ENCODE measurements at places on chromosomes 5 and 9.

DNA sequence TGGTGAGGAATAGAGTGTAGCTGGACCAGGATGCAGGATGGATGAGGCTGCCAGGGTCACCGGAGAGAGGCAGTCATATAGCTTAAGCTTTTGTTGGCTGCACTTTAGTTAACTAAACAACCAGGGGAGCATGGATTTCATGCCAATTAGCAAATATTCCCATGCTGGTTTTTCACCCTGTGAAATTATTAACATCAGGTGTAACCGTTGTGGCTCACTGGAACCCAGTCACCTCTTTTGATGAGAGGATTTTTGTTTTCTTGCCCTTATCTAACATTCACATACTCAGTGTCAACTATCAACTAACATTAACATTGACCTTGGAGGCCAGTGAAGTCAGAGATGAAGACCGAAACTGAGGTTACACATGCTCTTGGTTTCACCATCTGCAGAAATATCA is 97.2 kb upstream of the BASP1 start:
- DNase-seq: no peak

- DNase-seq: no peak
These were observed 55.4 kb upstream of the MIER3 start for GRCh38 chr5:57007344-57007743.

GRCh38 chr5:92633176-92633575 is 947.8 kb downstream of the NR2F1-AS1 start:
- DNase-seq: no peak

DNA sequence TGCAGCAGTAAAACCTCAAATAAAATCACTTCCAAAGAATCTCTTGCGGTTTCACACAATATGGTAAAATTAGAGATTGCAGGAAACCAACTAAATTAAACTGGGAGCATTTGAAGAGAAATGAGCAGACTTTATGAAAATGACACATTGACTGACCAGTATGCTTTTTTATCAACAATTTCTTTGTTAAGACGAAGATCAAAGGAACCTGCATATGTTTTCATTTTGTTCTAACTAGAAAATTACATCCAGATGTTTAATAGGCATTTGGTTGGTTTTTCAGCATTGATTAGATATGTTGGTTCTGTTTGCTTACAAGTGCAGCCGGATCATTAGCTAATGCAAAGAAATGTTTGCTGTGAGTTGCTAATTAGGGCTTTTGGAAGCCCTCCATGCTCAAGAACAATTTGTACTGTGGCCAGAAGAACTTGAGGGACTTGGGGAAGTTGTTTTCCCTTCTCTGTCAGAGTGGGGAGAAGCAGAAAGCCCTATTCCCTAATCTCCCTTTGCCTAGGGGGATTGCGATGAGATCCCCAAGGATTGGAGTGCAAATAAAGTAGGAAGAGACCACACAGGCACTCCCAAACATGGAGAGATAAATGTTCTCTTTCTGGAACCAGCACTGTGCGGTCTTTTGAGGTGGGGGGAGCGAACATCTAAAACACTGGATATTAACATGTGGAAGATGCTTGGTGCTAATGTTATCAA is 4.5 kb upstream of the TLE1 start:
- no peak for DNase-seq

DNA sequence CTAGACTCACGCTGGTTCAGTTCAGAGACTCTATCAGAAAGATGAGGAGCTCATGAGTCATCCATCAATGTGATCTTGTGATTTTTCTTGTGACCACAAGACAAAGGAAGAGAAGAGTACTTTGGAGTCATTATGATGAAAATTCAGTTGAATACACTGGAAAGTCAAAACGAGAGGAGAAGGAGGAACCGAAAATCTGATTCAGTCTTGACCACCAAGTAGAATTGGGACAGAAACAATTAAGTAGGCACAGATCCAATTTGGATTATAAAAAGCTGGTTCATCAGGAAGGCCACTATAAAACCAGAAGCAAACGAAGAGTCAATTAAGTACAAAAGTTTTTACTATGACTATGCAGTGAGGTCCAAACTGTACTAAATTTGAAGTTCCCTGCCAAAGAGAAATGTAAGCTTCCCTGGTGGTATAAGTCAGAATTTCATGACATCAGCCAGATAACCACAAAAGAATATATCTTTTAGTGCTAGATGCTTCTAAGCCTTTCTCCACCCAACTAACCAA is 90.9 kb downstream of the THBS4 start:
- peak; percentile 6 for DNase-seq

DNA sequence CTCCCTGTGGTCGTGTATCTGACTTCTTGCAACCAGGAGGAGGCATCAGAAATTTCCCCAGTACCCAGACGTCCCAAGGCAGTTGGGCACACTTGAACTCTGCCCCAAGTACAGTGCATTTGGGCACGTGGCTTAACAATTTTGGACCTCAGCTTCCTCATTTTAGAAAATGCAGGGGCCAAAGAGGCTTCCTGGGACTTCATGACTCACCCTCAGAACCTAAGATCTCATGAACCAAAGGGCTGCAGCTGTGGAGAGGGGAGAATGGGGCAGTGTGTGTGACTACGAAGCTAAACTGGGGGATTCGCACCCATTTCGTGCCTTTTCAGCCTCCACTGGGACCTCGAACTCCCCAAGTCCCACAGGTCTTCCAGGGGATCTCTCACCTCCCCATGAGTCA is 59.2 kb downstream of the SYK start:
- DNase-seq: no peak

DNA sequence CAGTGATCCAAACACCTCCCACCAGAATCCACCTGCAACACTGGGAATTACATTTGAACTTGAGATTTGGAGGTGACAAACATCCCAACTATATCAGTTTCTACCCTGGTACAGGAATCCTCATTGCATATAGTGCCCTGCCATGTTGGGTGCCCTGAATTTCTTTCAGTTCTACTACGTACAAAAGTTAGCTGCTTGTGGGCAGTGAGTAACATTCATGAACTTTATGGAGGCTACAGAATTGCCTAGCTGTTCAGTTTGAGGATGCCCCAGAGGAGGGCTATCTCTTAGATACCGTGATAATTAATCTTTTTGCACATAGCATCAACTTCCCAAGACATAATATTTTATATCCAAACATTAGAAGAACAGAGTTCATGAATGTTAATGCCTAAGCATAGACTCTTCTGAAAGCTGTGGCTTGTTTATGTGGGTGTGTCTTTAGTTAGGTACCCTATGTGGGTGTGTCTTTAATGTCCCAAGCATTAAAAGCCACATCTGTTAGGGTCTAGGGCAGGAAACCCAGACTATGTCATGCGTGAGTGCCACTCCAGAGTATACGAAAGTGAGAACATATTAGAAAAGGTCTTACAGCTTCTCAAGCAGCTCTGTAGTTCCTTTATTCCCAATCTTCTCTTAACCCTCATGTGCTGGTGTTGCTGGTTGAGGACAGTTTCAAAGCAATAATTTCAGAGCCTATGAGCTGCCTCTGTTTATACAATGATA is 47.0 kb upstream of the CHD1 start:
- peak; percentile 27 for DNase-seq

DNA sequence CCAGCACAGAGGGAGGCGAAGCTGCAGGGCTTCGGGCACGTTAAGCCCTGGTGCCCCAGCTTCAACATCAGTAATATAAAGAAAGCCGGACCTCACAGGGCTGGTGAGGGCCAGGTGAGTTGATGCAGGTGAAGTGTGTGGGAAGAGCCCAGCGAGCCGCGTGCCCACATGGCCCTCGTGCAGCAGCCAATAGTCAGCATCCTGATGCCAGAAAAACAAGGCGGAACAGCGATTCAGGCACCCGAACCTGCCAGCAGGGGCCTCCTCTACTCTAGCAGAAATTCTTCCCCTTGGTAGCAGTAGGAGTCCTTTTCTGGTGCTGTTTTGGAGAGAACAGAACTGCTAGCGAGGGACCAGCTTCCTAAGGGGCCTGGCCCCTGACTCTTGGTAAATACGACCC is 7.8 kb downstream of the MED10 start:
- DNase-seq: no peak

GRCh38 chr9:101148344-101148743 is 119.8 kb downstream of the PLPPR1 start:
- DNase-seq: no peak

GRCh38 chr5:87399720-87400119 is 13.0 kb downstream of the CCNH start:
- no peak for DNase-seq

GRCh38 chr5:1220831-1221230 is 4.3 kb upstream of the SLC6A18 start:
- no peak for DNase-seq

GRCh38 chr5:175548626-175549311 is 70.4 kb downstream of the SFXN1 start:
- no peak for DNase-seq

- no peak for DNase-seq
These were observed 161.6 kb upstream of the CD180 start for GRCh38 chr5:67358186-67358585.

DNA sequence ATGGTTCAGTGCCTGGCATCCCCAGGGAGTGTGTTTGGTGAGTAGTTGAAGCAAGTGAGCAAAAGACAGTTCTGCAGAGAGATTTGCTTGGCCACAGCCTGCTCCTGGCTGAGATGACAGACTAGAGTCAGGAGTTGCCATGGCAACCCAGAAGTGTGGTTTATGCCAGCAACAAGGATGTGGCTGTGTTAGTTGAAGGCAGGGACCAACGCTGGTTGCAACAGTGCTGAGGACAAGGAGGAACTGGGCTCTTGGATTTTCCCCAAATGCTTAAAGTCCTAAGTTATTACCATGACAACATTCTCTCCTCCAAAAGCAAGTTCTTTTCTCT is 2.7 kb downstream of the NXNL2 start:
- DNase-seq: peak; percentile 17

DNA sequence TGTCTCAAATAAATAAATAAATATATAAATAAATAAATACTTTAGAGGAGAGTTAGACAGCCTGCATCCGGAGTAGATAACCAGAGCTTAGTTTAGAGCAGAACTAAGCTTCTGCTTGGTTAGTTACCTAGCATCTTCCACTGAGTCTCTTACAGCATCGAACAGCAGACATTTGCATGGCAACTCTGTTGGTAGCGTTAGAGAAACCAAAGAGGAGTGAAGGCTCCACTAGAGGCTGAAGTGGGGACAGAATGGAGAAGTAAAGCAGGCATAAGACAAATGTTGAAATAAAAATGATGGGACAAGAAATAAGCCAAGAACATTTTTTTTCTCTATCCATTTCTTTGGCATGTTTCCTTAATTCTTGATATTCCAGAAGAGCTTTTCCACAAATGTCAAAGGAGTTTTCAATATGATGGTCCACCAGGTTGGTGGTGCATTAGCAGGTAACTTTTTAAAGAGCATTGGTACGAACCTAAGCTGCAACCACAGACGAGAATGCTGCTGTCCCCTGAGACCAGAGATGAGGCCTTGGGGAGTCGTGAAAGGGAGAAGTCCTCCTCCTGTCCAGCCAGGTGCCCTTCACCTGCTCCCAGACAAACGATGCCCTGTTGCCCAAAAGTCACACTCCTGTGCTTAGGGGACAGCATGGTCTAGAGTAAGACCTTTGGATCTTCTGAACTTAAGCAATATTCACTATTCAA is 438.3 kb downstream of the DIRAS2 start:
- no peak for DNase-seq

GRCh38 chr9:125996791-125997190 is 249.6 kb downstream of the PBX3 start:
- no peak for DNase-seq

DNA sequence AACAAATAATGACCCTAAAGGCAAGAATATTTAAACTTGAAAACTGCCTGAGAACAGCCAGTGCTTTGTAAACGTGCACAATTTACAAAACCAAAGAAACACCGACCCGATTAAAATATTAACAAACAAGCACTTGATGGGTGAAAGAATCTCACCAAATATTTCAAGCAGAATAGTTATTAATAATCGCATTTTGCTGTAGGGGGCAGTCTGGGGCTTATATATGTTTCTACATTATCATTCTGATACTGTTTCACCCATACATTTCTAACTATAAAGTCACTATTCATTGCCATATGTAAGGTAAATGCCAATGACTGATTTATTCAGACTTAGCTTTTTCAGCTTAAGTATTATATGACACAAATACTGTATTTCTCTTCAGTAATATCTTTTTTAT is 37.7 kb downstream of the UBAP2 start:
- DNase-seq: no peak

DNA sequence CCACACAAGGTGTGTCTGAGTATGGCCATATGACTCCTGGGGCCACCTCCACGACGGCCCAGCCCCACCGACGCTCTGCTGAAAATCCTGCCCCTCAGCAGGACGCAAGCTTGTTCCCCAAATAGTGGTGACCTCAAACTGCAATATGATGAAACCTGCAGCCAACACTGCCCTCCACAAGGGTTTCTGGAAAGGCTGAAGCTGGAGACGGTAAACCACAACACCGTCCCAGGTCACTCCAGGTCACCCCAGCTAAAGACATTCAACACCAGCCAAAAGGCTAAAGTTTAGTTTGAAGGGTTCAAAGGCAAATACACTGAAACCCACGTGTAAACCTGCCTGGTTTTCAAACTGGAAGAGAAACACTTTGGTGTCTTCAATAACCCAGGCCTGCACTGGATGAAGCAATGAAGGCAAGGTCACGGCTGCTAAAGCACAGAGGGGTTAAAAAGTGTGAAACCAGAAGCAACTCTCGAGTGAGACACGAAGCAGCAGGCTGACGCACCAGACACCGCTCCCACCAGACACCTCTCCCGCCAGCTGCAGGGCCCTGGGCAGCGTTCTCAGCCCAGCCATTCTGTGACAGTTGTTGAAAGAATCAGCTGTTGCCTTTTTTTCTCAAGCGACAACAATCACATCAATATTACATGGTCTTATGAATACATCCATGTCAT is 1.8 kb upstream of the LHX3 start:
- DNase-seq: peak; percentile 35

GRCh38 chr9:129170229-129170628 is 7.8 kb downstream of the IER5L start:
- DNase-seq: peak; percentile 48

DNA sequence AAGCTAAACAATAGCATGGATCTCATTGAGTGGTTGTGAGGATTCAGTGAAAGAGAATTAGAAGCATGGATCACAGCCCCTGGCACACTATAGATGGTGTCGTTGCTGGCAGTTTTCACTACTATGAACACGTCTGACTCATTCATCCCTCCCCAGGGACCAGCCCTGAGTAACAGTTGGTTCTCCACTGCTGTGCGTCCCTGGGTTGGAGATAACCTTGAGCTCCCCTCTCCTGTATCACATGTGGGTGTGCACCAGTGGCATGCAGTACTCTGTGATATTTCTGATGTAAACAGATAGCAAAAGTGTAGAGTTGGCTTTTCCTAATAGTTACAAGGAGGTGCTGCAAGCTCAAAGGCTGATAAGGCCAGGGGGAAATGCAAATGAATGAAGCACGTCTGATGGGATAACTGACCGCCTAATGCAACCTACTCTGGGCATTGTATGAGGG is 8.8 kb upstream of the LCP2 start:
- DNase-seq: no peak

GRCh38 chr9:3281399-3281798 is 244.4 kb downstream of the RFX3 start:
- no peak for DNase-seq

DNA sequence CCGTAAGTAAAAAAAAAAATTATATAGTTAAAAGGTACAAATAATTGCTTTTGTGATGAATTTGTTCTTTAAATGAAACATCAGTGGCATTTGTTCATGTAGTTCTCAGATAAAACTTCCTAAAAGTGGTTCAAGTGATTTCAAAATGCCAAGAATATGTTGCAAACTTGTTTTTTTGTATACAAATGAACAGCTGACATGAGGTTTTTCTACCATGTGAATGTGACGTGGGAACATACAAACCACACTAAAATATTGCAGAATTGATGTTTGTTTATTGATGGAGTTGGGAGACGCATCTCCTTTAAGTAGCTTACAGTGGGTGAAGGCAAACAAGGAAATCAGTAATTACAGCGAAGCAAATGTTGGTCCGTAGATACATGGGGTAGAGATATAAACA is 16.9 kb downstream of the BASP1 start:
- no peak for DNase-seq

- peak; percentile 34 for DNase-seq
These were observed 10.0 kb upstream of the CCL28 start for GRCh38 chr5:43422143-43422542.
